ENCODE measurements at places on chromosomes 5 and 9.

- no peak for DNase-seq
Observed at GRCh38 chr5:75059912-75060545, 7.7 kb upstream of the GCNT4 start.

- DNase-seq = no peak
Observed at GRCh38 chr5:146007270-146007669, 70.9 kb downstream of the SH3RF2 start.

GRCh38 chr5:126636956-126637355, 36.2 kb downstream of the PHAX start:
- no peak for DNase-seq

GRCh38 chr5:127343313-127343712, 52.7 kb downstream of the MEGF10 start:
- no peak for DNase-seq

DNA sequence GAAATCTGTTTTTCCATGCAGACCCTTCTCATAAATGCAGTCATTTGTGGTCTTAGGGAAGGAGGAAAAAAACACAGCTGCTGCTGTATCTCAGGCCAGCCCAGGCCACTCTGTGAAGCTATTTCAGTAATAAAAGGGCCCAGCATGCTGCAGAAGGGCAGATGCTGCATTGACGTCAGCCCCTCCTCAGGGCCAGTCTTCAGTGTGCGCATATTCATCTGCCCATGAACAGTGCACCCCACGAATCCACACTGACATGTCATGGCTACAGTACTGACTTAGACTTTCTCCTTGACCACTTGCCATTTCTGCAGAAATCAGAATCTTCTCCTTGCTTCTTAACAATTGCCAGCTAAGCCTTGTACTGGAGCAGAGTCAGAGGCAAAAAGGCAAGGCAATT, 304.7 kb downstream of the GABRG2 start:
- DNase-seq = no peak

- no peak for DNase-seq
Observed at GRCh38 chr9:78221425-78221824, 14.4 kb upstream of the CEP78 start.

DNA sequence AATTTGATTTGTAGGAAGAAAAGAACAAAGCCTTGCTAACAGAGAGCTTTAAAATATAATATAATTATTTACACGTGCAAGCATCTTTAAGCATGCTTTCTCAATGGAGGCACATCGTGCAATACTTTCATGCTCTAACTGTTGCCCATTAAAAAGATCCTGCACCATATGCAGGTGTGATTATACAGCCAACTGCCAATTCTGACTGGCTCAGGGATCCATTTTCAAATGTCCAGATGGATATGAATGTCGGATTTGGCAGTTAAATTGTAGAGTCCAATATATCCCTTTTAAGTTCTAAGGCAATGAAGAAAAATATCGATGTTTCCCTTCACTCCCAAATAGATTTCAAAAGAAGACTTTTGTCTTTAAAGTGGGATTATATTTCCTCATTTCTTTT, 416.4 kb upstream of the CD180 start:
- DNase-seq = no peak

GRCh38 chr5:95554331-95554646, 488 bp downstream of the SKIC3 start:
- DNase-seq = no peak

DNA sequence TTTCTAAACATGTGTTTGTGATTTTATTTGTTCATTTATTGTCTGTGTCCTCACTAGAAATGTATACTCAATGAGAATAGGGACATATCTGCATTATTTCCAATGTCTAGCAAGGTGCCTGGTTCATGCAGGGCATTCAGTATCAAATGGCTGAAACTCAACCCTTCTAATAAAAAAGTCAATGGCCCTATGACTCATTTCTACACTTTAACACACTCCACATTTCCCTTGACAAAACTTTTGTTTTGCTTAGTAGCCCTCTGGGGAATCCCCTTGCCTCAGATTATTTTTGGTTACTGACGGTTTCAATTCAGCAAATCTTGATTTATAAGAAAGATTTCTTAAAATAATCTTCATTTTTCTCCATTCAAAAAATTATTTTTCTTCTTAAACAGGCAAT, 206.0 kb upstream of the DMRTA1 start:
- DNase-seq = no peak

DNA sequence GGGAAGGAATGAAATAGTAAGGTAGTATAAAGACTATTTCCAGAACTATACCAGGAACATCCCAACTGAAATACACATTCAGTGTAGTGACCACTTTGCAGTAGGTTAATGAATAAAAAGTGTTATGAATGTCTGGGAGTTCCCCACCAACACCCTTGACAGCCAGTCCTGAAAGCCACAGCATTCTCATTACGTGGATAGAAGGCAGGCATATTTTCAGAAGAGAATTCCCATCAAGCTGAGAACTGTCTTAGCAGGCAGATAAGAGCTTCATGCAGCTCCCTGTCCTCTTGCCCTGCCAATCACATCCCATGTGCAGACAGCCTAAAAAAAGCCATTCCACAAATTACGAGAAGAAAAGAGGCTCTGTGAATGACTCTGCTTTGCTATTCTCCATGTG, 695.0 kb downstream of the DTWD2 start:
- DNase-seq = no peak

- no peak for DNase-seq
Observed at GRCh38 chr9:83477571-83477970, 60.6 kb downstream of the FRMD3 start.

- no peak for DNase-seq
Observed at GRCh38 chr5:105868038-105868780, 1802.5 kb downstream of the EFNA5 start.

- no peak for DNase-seq
Observed at GRCh38 chr5:72157625-72157962, 50.3 kb downstream of the MAP1B start.

GRCh38 chr5:55860288-55860687, 9.1 kb downstream of the IL31RA start:
- DNase-seq = no peak

DNA sequence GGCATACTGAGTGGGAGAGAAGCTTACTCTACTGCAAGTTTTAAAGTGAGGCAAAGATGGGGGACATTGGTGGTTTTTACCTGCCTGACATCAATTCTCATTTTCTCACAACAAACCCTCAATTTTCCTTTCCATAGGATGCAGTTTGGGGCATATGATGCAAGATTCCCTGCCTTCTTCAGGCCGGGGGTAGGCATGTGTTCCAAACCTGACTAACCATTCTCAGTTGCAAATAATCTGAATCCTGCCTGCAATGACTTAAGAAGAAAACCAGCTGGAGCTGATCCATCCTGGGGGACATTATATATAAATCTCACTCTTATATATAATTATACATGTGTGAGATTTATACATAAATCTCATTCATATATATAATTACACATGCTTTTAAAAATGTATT, 223.6 kb upstream of the EFNA5 start:
- no peak for DNase-seq

DNA sequence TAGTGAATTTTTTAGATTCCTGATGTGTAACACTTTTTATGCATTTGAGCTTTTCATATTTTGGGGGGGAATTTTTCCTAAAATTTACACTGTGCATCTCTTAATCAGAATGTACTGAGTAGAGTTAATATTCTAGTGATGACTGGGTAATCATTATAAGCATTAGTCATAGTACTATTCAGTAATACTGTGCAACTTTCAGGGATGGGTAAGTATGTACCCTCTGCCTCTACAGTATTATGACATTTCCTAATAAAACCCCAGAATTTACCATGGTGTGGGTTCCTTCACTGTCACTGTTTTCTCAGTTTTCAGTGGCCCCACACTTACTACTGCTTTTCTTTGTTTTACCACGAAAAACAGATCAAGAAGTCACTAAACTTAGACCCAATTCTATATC, 2.8 kb upstream of the CMYA5 start:
- DNase-seq = no peak

Measured in stimulated activated CD4-positive, alpha-beta T cell treated with anti-CD3 and anti-CD28 coated beads, Interleukin-4, amount 100 ng/mL, for 4 hours (primary cell).